ENCODE measurements at places on chromosomes 1 and 21.

DNA sequence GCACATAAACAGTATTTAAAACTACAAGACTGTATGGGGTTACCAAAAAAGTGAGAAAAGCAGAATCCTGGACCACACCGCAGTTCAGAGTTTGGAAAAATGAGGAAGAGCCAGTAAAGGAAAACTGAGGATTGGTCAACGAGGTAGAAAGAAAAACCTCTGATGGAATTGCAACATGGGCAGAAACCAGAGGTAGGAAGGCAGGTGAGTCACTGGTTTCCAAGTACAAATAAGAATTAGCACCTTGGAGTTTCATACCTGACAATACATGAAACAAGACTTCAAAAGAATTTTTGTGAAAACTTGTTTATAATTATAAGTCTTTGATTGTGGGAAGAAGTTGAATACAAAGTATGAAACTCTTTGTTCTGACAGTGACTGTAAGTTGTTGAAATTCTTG lies 533.7 kb upstream of the DAB1 start:
- DNase-seq, result no peak

- DNase-seq, result no peak
These were observed 12.1 kb downstream of the NBPF3 start for GRCh38 chr1:21451981-21452411.

GRCh38 chr1:192045131-192045530 lies 113.1 kb upstream of the RGS18 start:
- no peak for DNase-seq

GRCh38 chr1:204578867-204579664 lies 62.9 kb downstream of the MDM4 start:
- DNase-seq, result peak; percentile 42

DNA sequence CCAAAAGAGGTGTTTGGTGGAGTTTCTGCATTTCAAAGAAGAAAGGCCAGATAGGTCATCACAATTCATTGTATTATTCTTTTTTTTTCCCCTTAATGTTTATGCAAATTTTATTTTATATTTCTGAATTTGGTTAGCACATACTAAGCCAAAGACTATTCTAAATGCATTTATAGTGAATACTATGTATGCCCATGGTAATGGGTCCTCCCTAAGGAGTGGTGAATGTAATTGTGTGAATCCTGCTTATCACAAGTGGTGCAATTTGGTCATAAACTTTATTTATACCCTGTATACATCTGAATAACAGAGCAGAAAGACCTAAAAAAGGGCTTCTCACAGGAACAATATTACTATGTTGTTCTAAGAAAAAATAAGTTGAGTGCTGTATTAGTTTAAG lies 99.1 kb downstream of the CD247 start:
- DNase-seq, result no peak

DNA sequence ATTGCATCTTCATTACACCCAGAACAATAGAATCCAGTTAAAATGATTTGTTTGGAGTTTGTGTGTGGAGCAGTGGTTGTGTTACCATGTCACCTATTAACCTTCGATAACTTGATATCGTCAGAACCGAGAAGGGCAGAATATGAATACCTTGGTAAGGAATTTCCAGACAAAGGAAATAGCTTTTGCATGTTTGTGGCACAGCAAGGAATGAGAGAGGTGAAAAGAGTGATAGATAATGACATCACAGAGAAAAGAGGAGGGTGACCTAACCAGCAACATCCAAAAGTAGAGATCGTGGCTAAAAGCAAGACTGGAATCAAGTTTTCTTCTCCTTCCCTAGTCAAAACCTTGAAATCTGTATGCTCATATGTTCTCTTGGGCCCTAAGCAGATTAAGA lies 244.6 kb upstream of the NEGR1 start:
- DNase-seq, result no peak

- DNase-seq, result no peak
These were observed 40.1 kb downstream of the TRAPPC10 start for GRCh38 chr21:44052071-44052829.

DNA sequence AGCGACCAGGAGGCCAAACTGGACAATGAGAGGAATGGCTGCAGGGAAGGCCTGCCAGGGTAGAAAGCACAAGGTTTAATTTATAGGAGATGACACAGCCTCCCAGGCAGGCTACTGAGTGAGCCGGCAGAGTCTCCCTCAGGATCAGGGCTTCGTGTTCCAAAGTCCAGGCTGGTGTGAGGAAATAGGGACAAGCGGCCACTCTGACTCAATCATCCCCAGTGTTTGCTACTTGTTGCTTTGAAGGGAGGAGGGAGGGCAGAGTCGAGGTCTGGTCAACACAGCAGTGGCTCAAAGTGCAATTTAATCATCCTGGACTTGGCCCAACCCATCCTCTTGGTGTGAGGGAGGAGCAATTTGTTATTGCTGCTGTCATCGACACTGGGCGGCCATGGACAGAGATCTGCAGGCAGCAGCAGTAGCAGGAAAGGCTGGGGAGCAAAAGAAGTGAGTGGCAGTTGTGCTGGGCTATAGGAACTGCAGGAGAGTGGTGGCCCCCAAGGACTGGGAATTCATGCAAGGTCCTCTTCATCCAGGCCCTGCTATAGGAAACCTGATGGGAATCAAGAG lies 27.5 kb downstream of the TBX15 start:
- no peak for DNase-seq

GRCh38 chr1:230855886-230856285 lies 12.4 kb downstream of the C1orf198 start:
- no peak for DNase-seq

DNA sequence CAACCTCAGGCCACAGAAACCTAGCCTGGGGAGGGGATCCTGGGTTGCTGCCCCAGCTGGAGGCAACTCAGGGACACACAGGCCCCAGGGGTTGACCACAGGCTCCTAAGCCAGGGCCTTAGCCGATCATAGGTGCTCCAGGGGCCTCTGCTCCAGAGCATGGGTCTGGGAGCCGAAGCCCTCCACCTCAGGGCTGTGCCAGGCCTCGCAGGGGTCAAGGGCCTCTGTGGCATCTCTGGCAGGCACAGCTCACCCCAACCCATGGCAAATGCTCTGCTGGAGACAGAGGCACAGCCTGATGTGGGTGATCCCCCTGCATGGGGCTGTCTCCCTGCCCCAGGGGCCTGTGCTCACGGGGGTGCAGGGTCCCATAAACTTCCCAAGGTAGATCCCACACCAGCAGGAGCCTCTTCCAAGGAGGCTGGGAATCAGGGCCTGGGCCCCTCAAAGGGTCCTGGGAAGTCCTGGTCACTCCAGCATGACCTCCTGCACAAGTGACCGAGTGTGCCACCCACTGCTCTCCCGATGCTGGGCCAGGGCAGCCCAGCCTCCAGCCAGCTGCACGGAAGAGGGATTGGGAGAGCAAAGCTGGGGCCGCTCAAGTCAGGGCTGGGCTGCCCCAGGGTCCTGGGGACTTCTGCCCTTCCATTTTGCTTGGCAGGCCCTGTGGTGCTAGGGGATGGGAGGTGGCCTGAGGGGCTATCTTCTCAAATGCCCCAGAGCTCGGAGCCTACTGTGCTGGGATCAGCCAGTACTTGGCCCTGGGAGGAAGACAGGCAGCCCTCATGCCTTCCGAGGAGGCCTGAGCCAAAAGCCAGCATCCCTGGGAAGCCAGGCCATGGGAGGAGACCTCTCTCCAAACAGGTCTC lies 22.2 kb upstream of the PRSS38 start:
- DNase-seq, result no peak

DNA sequence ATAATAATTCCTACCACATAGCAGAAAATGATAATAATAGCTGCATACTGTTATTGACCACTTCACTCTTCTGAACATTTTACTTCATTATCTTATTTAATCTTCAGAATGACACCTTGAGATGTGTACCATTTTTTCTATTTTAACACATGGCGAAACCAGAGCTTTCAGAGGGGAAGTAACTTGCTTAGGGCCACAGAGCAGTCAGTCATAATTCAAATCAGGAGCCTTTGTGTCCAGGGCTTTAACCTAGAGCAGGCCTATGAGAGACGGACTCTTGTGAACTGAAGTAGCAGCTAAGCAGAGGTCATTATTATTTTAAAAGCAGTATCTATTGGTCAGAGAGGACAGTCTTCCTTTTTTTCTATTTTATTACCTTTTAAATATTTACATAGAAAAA lies 114.0 kb downstream of the ROR1 start:
- no peak for DNase-seq

DNA sequence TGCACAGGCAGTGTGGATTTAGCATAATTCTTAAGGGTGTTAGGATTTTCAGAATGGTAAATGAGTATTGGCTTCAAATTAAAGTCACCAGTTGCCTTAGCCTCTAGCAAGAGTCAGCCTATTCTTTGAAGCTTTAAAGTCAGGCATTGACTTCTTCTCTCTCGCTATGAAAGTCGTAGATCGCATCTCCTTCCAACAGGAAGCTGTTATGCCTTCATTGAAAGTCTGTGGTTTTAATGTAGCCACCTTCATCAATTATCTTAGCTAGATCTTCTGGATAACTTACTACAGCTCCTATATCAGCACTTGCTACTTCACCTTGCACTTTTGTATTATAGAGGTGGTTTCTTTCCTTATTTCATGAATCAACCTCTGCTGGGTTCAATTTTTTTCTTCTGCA lies 320.2 kb downstream of the PTPRC start:
- DNase-seq, result no peak

DNA sequence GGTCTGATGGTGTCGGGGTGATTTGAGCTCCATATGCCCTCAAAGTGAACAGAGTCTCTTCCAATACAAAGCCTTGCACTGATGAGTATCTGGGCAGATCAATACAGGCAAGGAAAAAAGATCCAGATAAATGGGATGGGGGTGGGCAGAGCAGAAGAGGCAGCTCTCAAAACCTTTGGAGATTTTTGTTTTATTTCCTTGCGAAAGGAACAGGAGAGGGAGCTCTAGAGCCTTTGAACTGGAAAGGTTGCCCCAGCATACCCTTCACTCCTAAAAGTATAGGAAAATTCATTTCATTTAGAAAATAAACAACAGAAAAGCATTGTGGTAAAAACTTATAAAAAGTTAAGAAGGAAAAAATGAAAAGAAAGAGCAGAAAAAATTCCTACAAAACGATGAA lies 31.4 kb upstream of the OLIG2 start:
- DNase-seq, result no peak

DNA sequence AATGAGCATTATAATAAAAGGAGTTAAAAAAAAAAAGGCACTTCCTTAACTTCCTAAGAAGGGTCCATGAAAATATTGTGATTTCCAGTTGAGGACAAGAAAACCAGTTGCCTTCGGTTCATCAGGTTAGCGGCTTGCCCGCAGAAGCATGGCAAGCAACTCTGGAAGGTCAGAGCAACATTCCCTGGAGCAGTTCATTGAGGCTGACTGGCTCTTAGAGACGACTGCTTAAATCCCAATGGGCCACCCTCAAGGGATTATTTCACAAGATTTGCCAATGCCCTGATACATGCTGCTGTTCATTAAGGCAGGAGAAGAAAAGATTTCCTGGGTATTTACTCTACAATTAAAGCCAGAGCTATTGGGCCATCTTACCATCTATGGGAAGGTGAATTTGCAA lies 29.0 kb upstream of the CASQ2 start:
- no peak for DNase-seq

DNA sequence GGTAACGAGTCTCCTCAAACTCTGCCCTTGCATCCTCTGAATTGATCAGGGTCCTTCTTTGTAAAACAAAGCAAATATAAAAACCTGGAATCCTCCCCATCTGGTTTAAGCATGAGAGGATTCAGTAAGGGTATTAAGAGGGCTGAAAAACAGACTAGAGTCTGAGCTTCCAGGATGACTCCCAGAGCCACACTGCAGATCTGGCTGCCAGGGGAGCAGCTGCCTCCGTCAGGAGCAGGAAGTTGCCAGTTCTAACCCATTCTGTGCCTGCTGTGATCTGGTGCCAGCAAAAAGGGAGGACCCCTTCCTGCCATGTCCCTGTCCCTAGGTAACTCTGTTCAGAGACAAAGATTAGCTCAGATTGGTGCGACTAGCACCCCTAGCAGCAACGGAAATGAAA lies 27.5 kb downstream of the SERTAD4 start:
- no peak for DNase-seq

DNA sequence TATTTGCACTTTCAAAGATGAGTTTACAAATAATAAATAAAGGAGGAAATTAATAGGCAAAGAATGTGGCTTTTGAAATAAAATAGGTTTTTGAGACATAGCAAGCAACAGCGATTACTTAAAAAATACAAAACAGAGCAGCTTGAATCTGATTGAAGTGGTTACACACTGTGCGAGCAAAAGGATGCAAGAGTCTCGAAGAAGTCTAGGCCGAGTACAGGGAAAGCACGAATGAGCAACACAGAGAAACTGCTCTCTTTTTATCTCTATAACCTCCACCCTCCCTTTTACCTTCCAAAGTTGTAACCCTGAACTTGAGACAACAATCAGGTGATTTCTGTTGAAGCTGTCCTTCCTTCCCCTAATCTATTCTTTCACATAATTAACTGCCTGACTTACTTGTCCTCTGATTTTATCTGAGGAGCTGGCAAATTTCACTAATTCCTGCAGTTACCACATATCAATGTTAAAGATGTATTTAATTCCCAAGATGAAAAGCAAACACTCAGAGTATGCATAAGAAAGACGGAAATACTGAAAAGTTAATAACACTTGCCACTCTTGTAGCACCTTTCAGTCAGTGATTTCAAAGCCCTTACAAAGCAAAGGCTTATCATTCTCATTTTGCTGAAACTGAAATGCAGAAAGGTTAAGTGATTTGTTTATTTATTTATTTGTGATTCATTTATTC lies 1030.1 kb downstream of the ADGRL2 start:
- no peak for DNase-seq

- no peak for DNase-seq
These were observed 48.5 kb downstream of the AJAP1 start for GRCh38 chr1:4702932-4703331.

DNA sequence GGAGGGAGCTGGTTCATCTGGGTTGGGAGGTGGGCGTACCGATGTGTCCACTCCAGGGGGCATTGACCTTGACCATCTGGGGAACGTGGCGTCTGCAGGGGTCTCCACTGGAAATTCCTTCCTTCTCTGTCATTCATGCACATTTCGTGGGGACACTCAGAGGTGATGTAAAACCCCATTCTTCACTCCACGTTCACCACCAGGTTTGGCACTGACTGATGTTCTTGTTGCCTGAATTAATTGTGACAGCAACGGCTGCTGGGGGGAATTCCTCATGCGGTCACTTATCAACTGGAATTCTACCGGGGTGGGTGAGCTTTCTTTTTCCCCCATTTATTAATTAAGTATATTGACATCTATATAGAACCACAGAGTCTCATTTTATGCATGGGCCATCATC lies 18.1 kb upstream of the POFUT2 start:
- no peak for DNase-seq

GRCh38 chr1:225277445-225277844 lies 150.4 kb downstream of the LBR start:
- no peak for DNase-seq

DNA sequence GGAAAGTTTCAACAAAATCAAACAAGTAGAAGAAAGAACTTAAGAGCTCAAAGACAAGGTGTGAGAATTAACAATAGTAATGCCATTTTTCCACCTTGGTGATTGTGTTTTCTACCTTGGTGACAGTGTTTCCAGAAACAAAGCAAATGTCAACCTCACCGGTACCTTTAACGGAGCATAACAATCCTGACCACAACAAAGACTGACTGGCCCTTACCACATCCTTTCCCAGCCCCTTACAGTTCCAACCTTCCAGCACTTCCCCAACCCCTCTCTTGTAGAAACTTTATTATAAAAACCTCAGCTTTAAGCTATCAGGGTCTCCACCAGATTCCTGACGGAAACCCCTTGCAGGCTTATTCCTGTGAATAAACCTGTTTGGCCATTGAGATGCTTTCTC lies 16.7 kb downstream of the STYXL2 start:
- no peak for DNase-seq

Measured in activated naive CD4-positive, alpha-beta T cell treated with Interleukin-2 at 50 U/mL for 16 hours (primary cell).